ENCODE measurements at places on chromosomes 1 and 21. TPM values are rescaled to one million over a fixed set of nuclear protein-coding genes. Genes with fewer than 3 reads are reported as not detected.

Gene PCP4L1
- total RNA-seq: not detected

Gene OR14I1
- not detected for total RNA-seq

Gene AKIRIN1
- 39.1 TPM for total RNA-seq

Gene RGS1
- not detected for total RNA-seq

Gene OR2T2
- total RNA-seq: not detected

Gene SPATA21
- not detected for total RNA-seq

Gene AJAP1
- not detected for total RNA-seq

Gene TMIGD3
- total RNA-seq: 0.27 TPM

Gene CD1B
- total RNA-seq: not detected

Gene CDC20
- 35.3 TPM for total RNA-seq

Gene VSIG8
- not detected for total RNA-seq

Gene RPS6KC1
- 23.4 TPM for total RNA-seq
